ENCODE measurements at places on chromosomes 5 and 9.
A peak's percentile ranks its signal among the peaks of the same experiment; 100 is the strongest.

GRCh38 chr9:122239722-122240121 is 11.0 kb upstream of the LHX6 start:
- H3K27ac ChIP-seq: no peak overlapping the region
- no peaks in the 10 kb centered on the region for H3K27me3 ChIP-seq

- H3K4me3 ChIP-seq: no peak overlapping the region
- no peak overlapping the region for H3K27ac ChIP-seq
- no peaks in the 10 kb centered on the region for H3K36me3 ChIP-seq
These were observed 31.9 kb downstream of the RXRA start for GRCh38 chr9:134358026-134358661.

- no peak overlapping the region for H3K4me3 ChIP-seq
- H3K27ac ChIP-seq: no peak overlapping the region
- no peaks in the 10 kb centered on the region for H3K27me3 ChIP-seq
- no peaks in the 10 kb centered on the region for H3K36me3 ChIP-seq
- no peak for DNase-seq
These were observed 152.6 kb upstream of the MAST4 start for GRCh38 chr5:66443462-66444130.

DNA sequence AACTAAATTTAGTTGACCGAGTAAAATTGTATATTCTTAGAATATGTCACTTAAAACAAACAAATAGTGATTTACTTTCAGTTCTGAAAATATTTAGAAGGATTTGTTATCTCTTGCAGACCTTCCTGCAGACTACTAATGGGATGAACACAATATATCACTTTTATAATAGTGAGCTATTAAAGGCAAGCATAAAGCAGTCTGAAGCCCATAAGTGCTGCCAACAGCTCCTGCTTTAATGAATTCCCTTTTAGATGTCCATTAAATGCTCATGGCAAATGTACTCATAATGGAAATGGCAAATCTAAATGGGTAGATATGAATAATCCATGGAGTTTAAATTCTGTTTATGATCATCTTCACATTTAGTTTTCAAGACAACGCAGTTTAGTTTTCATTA is 170.2 kb downstream of the RANBP17 start:
- H3K36me3 ChIP-seq: no peaks in the 10 kb centered on the region
- H3K4me3 ChIP-seq: no peak overlapping the region
- no peak for DNase-seq
- no peaks in the 10 kb centered on the region for H3K27me3 ChIP-seq
- no peaks in the 10 kb centered on the region for H3K4me1 ChIP-seq
- H3K27ac ChIP-seq: no peak overlapping the region

- H3K4me1 ChIP-seq: no peaks in the 10 kb centered on the region
- H3K4me3 ChIP-seq: no peak overlapping the region
- DNase-seq: no peak
- H3K36me3 ChIP-seq: peaks cover 3% of the 10 kb centered on the region
- no peaks in the 10 kb centered on the region for H3K27me3 ChIP-seq
These were observed 162.1 kb downstream of the CWC27 start for GRCh38 chr5:64930672-64931318.

- H3K4me1 ChIP-seq: no peaks in the 10 kb centered on the region
- no peaks in the 10 kb centered on the region for H3K27me3 ChIP-seq
- no peak overlapping the region for H3K4me3 ChIP-seq
- H3K36me3 ChIP-seq: no peaks in the 10 kb centered on the region
- H3K27ac ChIP-seq: no peak overlapping the region
These were observed 100.2 kb downstream of the PIP5K1B start for GRCh38 chr9:68804911-68805889.

GRCh38 chr5:143016777-143017516 is 246.8 kb downstream of the ARHGAP26 start:
- no peaks in the 10 kb centered on the region for H3K4me1 ChIP-seq
- no peaks in the 10 kb centered on the region for H3K27me3 ChIP-seq
- no peak overlapping the region for H3K4me3 ChIP-seq

GRCh38 chr5:147733075-147733474 is 49.5 kb downstream of the JAKMIP2 start:
- H3K36me3 ChIP-seq: no peaks in the 10 kb centered on the region
- H3K27me3 ChIP-seq: no peaks in the 10 kb centered on the region
- no peaks in the 10 kb centered on the region for H3K4me1 ChIP-seq
- no peak overlapping the region for H3K27ac ChIP-seq

DNA sequence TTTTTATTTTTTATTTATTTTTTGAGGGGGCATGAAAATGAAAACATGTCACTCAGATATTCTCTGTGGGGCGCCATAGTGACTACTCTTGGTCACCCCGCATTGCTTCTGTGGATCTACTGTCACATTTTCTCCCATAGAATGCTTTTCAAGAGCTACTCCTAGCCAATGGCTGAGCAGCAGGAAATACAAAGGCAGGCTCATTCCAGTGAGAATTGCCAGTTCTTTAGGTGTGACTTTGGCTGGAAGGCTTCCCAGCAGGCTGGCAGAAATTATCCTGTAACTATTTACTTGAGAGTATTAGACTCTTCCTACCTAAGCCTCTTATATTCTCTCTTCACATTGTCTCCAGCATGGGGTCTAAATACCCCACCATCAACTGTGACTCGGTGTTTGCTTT is 21.0 kb upstream of the PTPRD start:
- H3K4me3 ChIP-seq: no peak overlapping the region
- H3K4me1 ChIP-seq: no peaks in the 10 kb centered on the region
- DNase-seq: no peak

DNA sequence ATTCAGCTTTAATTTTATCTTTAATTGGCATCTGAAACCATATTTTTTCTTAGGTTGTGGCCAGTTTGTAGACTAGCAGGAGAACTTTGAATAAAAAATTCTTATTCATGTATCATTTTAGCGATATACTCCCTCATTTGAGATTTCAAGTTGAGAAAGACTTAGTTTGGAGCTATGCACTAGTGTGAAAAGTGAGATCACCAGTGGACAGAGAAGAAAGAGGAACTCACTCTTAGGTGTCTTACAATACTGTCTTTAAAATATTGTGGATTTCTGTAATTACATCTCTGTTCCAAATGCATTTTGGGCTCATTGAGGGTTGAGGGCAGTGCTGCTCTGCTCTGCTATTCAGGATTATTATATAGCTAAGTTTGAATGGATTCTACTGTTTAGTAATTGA is 54.7 kb downstream of the NAA35 start:
- H3K4me1 ChIP-seq: no peaks in the 10 kb centered on the region
- DNase-seq: no peak
- peaks cover 10% of the 10 kb centered on the region for H3K36me3 ChIP-seq
- H3K4me3 ChIP-seq: no peak overlapping the region

- H3K4me1 ChIP-seq: no peaks in the 10 kb centered on the region
- DNase-seq: no peak
- no peak overlapping the region for H3K27ac ChIP-seq
- H3K27me3 ChIP-seq: no peaks in the 10 kb centered on the region
These were observed 94.9 kb upstream of the PLPPR1 start for GRCh38 chr9:100933656-100934055.

DNA sequence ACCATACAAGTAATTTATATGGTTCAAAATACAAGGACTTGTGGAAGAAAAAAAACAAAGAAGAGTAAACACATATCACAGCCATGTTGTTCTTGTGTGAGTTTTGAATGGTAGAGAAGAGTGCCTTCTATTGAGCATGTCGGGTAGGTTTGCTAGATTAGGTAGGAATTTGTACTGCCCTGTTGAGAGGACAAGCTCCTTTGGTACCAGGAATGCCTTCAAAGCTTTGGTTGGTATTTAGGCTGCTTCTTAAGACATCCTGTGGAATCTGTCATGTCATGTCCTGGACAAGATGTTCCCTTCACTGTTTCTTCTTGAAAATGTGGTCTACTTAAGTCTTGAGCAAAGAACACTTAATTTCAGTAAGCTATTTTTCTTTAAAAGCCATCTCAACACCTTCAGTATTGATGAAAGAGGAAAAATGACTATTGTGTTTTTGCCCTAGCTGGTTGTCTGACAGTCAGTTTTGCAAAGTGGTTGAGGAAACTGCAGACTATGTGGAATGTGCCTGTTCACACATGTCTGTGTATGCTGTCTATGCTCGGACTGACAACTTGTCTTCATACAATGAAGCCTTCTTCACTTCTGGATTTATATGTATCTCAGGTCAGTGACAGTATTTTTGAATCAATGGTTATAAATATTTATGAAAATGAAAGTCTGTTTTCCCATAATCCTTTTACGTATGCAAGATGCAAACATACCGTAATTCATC is 296.9 kb downstream of the ADGRV1 start:
- no peak overlapping the region for H3K27ac ChIP-seq
- no peaks in the 10 kb centered on the region for H3K36me3 ChIP-seq
- no peak overlapping the region for H3K4me3 ChIP-seq
- no peaks in the 10 kb centered on the region for H3K4me1 ChIP-seq
- DNase-seq: no peak

DNA sequence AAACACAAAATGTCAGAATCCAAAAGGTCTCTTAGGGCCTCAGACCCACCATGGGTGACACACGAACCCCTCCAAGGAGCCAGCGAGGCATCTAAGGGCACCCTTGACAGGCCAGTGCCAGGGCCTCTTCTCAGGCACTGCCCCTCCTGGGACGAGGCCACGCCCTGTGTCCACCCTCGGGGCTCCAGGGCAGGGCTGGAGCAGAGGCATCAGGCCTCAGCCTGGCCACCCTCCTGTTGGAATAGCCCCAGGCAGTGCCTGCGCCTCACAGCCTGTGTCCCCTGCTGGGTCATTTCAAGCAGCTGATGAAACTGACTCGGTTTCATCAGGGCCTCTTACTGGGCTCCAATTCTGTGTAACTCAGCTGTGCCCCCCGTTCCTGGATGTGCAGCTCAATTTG is 32.8 kb upstream of the SUSD3 start:
- H3K4me1 ChIP-seq: peaks cover 85% of the 10 kb centered on the region
- no peaks in the 10 kb centered on the region for H3K27me3 ChIP-seq
- H3K36me3 ChIP-seq: peaks cover 56% of the 10 kb centered on the region
- H3K27ac ChIP-seq: peak overlapping the region; percentile 95
